ENCODE measurements at places on chromosomes 16 and 17.

DNA sequence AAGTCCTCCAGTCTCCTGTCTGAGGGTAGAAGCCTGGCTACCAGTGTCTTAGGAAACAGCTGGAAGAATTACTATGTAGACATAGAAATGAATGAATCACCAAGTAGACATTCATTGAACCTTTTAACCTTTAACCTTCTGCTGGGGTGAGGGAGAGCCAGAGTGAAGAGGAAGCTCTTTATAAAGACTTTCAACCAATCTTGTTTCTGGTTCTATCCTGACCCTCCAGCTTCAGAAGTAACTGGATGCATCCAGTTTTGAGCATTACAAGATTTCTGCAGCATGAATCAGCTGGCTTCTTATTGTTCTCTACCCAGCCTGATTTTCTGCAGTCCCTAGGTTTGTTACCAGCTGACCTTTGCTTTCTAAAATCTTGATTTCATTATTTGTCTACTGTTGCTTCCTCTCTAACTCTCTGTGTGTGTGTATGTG, 8.5 kb downstream of the TEKT1 start:
- DNase-seq, result peak; percentile 8

DNA sequence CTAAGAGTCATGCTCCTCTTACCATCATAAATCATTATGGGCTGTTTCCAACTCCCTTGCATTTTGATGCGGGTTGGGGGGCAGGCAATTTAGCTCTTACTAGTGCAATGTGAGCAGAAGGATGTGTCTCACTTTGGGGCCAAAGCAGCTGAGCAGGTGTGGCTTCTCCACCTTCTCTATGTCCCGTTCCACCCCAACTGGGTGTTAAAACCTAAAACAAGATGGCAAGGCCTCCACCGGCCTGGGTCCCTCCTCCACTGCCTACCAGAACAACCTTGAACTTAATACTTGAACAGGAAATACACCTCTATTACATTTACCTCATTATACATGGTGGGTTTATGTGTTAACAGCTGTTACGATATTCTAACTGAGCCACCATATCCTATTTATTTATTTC, 52.8 kb downstream of the TOX3 start:
- no peak for DNase-seq

DNA sequence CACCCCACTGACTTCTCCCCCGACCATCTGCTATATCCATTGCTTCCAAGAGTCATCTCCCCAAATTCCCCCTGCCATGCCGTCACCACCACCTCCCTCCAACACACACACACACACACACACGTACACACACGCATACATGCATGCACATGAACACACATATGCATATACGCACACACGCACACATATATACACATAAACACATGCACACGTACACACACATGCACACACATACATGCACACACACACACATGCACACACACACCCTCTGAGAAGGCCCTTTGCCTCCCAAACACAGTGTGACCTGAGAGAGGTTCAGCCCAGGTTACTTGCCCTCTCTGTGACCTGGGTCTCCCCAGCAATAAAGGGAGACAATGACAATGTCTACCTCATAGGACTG, 95.1 kb downstream of the ZNF423 start:
- DNase-seq, result no peak

- DNase-seq, result no peak
These were observed 17.8 kb downstream of the ADAMTS18 start for GRCh38 chr16:77416939-77417480.

GRCh38 chr16:2990891-2991290, 10.6 kb upstream of the PKMYT1 start:
- no peak for DNase-seq
